ENCODE measurements at places on chromosomes 2 and 18. TPM values are rescaled to one million over a fixed set of nuclear protein-coding genes. Genes with fewer than 3 reads are reported as not detected.

DNA sequence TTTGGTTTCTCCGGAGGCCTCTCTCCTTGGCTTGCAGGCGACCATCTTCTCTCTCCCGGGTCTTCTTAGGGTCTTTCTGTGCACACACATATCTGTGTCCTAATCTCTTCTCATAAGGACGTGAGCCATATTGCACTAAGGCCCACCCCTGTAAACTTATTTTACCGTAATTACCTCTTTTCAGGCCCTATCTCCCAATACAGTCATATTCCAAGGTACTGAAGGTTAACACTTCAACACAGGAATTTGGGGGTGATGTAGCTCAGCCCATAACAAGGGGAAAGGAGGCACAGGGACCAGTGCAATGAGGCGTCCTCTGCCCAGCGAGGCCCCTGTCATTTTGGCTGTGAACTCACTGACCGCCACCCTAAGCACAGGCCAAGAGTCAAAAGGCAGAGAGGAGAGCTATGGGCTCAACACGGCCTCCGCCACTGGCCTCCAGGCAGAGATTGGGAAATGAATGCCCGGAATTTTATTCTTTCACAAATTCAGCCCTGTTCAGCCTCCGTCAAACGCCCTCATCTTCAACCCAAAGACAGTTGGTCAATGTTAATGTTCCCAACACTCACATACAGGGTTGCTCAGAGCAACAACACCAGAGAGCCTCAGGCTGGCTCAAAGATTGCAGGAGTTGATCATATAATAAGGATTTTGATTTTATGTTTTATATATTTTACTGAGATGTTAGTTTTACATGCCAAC, 15.9 kb upstream of the NMUR1 start:
- DNase-seq: no peak
- H3K4me1 ChIP-seq: peaks cover 13% of the 10 kb centered on the region
- H3K27me3 ChIP-seq: peaks cover 12% of the 10 kb centered on the region
- H3K4me3 ChIP-seq: no peak overlapping the region

DNA sequence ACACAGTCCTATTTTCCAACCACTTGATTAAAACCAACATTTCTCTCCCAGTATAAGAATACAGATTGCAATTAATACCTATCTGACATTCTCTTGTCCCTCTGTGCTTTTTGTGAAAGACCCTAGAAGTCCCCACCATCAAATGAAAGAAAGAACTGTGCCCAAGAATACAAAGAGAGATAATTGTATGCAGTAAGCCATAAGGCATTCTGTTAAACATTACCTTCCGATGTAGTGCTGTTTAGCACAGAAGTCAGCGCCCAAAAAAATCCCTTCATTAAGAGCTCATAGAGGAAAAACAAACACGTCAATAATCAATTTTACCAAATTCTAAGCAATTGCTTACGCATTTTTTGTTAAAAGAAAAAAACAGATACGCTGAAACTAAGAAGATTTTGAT, 41.1 kb downstream of the ZNF516 start:
- no peaks in the 10 kb centered on the region for H3K27me3 ChIP-seq
- no peak overlapping the region for H3K27ac ChIP-seq
- peaks cover 52% of the 10 kb centered on the region for H3K4me1 ChIP-seq
- peaks cover 6% of the 10 kb centered on the region for H3K36me3 ChIP-seq
- H3K4me3 ChIP-seq: no peak overlapping the region

GRCh38 chr2:206799083-206799482, 33.7 kb downstream of the FASTKD2 start:
- H3K4me3 ChIP-seq: no peak overlapping the region
- peaks cover 7% of the 10 kb centered on the region for H3K36me3 ChIP-seq
- H3K27me3 ChIP-seq: no peaks in the 10 kb centered on the region
- no peak for DNase-seq
- peaks cover 11% of the 10 kb centered on the region for H3K4me1 ChIP-seq

DNA sequence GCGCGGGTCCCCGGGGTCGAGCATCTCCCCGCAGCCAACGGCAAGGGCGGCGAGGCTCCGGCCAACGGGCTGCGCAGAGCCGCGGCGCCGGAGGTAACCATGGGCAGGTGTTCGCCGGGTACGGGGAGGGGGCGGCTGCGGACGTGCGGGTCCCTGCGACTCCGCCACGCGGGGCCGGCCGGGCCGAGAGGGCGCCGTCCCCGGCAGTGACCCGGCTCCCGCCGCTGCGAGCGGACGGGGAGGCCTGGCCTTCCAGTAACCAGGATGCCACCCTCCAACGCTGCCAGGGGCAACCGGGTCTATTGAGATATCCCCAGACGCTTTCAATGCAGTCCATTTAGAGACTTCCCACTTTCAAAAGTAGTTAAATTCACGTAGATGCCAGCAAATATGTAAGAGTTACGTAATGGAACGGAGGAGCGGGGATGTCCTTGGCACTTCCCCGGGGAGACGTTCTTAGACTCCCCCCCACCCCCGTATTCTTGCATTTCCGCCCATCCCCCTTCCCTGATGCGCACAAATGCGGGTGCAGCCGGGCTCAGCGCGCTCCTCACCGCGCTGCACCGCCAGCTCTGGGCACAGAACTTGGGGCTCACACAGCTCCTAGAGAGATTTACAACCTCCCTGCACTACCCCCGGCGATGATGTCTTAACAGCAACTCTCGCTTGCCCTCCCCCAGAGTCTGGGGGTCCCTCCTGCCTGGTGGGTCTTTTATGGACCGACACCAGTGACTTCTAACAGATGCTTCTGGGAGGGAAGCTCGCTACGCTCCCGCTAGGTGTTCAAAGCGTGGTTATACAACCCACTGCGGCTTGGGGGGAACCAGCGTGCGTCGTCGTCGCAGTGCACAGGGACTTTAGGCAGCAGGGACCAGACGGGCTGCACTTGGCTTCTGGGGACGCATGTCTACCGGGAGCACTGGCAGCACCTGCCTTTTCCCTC, 657 bp downstream of the SGPP2 start:
- H3K36me3 ChIP-seq: no peaks in the 10 kb centered on the region
- no peak for DNase-seq
- H3K27ac ChIP-seq: no peak overlapping the region
- no peak overlapping the region for H3K4me3 ChIP-seq

DNA sequence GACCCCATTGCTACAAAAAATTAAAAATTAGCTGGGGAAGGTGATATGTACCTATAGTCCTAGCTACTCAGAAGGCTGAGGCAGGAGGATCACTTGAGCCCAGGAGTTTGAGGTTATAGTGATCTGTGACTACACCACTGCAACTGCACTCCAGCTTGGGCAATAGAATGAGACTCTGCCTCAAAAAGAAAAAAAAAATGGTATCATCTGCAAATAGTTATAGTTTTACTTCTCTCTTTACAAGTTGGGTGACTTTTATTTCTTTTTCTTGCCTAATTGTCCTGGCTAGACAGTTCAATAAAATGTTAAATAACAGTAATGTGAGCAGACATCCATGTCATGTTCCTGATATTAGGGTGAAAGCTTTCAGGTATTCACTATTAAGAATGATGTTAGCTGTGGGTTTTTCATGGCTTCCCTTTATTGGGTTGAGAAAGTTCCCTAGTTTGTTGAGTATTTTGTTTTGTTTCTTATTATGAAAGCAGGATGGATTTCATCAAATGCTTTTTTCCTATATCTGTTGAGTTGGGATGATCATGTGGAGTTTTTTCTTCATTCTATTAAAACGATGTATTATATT, 24.9 kb upstream of the ACOXL start:
- H3K4me1 ChIP-seq: no peaks in the 10 kb centered on the region
- no peak overlapping the region for H3K27ac ChIP-seq
- H3K36me3 ChIP-seq: no peaks in the 10 kb centered on the region
- peaks cover 4% of the 10 kb centered on the region for H3K27me3 ChIP-seq
- no peak overlapping the region for H3K4me3 ChIP-seq

- H3K4me3 ChIP-seq: no peak overlapping the region
- no peaks in the 10 kb centered on the region for H3K27me3 ChIP-seq
- H3K36me3 ChIP-seq: no peaks in the 10 kb centered on the region
Measured at GRCh38 chr2:182650704-182651103, 65.4 kb upstream of the DNAJC10 start.

- DNase-seq: peak; percentile 92
- H3K4me1 ChIP-seq: peaks cover 35% of the 10 kb centered on the region
- peaks cover 15% of the 10 kb centered on the region for H3K27me3 ChIP-seq
- H3K4me3 ChIP-seq: peak within 1 kb of the TSS; percentile 72
- H3K27ac ChIP-seq: peak within 1 kb of the TSS; percentile 85
- peaks cover 29% of the 10 kb centered on the region for H3K36me3 ChIP-seq
Measured at GRCh38 chr2:219571311-219572236, at the start of gene OBSL1. OBSL1 (minus strand) TSS chr2:219571539; CDS start chr2:219571232, 307 bp downstream.

- H3K27ac ChIP-seq: peak overlapping the region; percentile 88
- no peaks in the 10 kb centered on the region for H3K36me3 ChIP-seq
- H3K27me3 ChIP-seq: no peaks in the 10 kb centered on the region
- H3K4me1 ChIP-seq: peaks cover 37% of the 10 kb centered on the region
Measured at GRCh38 chr2:233082222-233082930, 22.2 kb downstream of the INPP5D start.

- H3K4me3 ChIP-seq: no peak overlapping the region
- no peak overlapping the region for H3K27ac ChIP-seq
- peaks cover 12% of the 10 kb centered on the region for H3K4me1 ChIP-seq
- DNase-seq: no peak
- H3K27me3 ChIP-seq: no peaks in the 10 kb centered on the region
Measured at GRCh38 chr2:232286001-232286868, 92.3 kb upstream of the ALPP start.

DNA sequence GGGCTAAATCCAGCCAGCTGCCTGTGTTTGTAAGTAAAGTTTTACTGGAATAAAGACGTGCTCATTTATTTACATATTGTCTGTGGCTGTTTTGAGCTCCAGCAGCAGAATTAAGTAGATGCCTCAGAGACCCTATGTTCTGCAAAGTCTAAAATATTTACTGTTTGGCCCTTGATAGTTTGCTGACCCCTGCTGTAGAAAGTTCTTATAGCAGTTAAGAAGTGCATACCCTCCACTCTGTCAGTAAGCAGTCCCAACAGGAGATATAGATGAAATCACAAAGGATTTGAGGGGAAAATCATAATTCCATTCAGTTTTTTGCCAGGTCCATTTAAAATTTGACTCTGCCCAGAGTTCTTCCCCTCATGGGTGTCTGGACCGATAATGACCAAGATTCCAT, 50.1 kb upstream of the ITM2C start:
- H3K4me3 ChIP-seq: no peak overlapping the region
- H3K27me3 ChIP-seq: no peaks in the 10 kb centered on the region
- peaks cover 60% of the 10 kb centered on the region for H3K36me3 ChIP-seq
- no peak for DNase-seq
- no peak overlapping the region for H3K27ac ChIP-seq

- H3K4me3 ChIP-seq: no peak overlapping the region
- DNase-seq: peak; percentile 76
- H3K4me1 ChIP-seq: peaks cover 2% of the 10 kb centered on the region
- H3K27me3 ChIP-seq: no peaks in the 10 kb centered on the region
Measured at GRCh38 chr2:9975805-9976447, 24.4 kb downstream of the GRHL1 start.

DNA sequence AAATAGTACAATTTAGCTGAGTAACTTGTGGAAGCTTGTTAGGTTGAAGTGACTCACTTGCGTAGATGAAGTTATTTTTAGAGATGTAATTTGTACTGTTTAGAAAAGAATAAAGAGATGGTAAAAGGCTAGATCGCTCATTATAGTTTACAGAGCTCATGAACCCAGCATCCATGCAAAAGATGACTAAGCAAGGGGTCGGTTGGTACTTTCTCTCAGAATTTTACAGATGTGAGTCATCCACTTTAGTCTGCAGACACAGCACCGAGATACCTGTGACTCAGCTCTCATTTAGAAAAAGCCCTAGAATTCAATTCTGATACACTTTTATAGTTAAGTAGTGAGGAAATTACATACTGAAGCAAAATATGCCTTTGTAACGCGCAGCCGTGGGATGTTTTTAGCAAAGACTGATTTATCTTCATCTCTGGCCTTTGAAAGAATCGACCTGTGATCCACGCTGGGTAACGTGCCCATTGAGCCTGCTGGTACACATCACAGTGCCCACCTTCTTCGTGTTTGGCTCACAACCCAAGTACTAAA, 116.5 kb upstream of the FOSL2 start:
- H3K36me3 ChIP-seq: no peaks in the 10 kb centered on the region
- peaks cover 3% of the 10 kb centered on the region for H3K4me1 ChIP-seq
- no peak for DNase-seq
- no peak overlapping the region for H3K27ac ChIP-seq

DNA sequence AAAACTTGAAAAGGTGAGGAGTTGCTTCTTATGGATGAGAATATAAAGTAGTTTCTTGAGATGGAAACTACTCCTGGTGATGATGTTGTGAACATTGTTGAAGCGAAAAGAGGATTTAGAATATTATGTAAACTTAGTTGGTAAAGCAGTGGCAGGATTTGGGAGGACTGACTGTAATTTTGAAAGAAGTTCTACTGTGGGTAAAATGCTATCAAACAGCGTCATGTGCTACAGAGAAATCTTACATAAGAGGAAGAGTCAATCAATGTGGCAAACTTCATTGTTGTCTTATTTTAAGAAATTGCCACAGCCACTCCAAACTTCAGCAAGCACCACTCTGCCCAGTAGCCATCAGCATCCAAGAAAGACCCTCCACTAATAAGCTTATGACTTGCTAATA, 112.9 kb upstream of the ZEB2 start:
- H3K36me3 ChIP-seq: no peaks in the 10 kb centered on the region
- DNase-seq: no peak
- no peaks in the 10 kb centered on the region for H3K27me3 ChIP-seq
- H3K27ac ChIP-seq: no peak overlapping the region

DNA sequence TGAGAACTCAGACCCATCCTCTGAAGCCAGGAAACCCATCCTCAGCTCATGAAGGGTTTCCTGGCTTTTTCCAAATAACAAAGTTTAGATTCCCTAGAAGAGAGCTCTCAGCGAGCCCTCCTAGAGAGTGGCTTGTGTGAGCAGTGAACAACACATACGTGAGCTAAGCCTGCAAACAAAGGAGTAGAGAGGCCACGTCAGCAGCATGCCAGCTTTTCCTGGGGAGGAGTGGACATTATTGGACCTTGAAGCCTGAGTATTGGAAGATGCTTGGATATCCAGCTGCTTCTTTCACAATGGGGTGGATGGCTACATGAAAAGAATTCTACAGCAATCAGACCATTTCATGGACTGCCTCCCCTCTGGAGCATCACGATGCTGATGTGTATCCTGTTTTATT, 21.1 kb downstream of the KIF5C start:
- no peak overlapping the region for H3K4me3 ChIP-seq
- no peaks in the 10 kb centered on the region for H3K36me3 ChIP-seq
- H3K27me3 ChIP-seq: peaks cover 2% of the 10 kb centered on the region
- DNase-seq: no peak
- H3K4me1 ChIP-seq: no peaks in the 10 kb centered on the region

Gene HDHD2
- 15.3 TPM for polyA plus RNA-seq

Gene FEV
- 0.40 TPM for polyA plus RNA-seq

Gene IL36G
- 0.14 TPM for polyA plus RNA-seq

Gene DSG1
- 0.07 TPM for polyA plus RNA-seq

Gene MRO
- polyA plus RNA-seq: 0.23 TPM

Gene STPG4
- polyA plus RNA-seq: not detected

Gene TMEM178A
- 17.0 TPM for polyA plus RNA-seq

Gene TTC27
- polyA plus RNA-seq: 13.0 TPM
